ENCODE measurements at places on chromosomes 3 and 15. TPM values are rescaled to one million over a fixed set of nuclear protein-coding genes. Genes with fewer than 3 reads are reported as not detected.

ADAMTS7 gene
- 9.1 TPM for total RNA-seq

SLC2A2 gene
- not detected for total RNA-seq

GRCh38 chr3:10008588-10009344, 17.5 kb upstream of the FANCD2 start:
- peak; percentile 94 for DNase-seq
- no peaks in the 10 kb centered on the region for H3K36me3 ChIP-seq
- H3K27me3 ChIP-seq, result no peaks in the 10 kb centered on the region

DNA sequence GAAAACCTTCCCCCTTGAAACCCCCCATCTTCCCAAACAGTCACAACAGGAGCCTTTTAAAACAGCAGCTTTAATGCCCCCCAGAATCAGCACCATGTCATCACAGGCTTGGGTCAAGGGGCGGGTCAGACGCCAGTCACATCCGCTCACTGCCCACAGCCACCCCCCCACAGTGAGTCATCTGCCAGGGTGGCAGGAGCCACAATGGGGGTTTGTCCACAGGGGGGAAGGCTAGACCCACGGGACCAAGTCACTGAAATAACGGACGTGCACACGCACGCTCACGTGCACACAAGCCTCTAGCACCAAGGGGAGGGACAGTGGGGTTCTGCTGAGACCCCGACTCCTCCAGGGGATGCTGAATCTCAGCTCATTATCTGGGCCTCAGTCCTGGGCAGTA, 441 bp upstream of the UCN2 start:
- no peaks in the 10 kb centered on the region for H3K27me3 ChIP-seq
- no peak overlapping the region for H3K27ac ChIP-seq
- no peak overlapping the region for H3K4me3 ChIP-seq
- peaks cover 15% of the 10 kb centered on the region for H3K4me1 ChIP-seq

IL12A gene
- 0.96 TPM for total RNA-seq

FAM107A gene
- total RNA-seq, result 91.5 TPM

DNA sequence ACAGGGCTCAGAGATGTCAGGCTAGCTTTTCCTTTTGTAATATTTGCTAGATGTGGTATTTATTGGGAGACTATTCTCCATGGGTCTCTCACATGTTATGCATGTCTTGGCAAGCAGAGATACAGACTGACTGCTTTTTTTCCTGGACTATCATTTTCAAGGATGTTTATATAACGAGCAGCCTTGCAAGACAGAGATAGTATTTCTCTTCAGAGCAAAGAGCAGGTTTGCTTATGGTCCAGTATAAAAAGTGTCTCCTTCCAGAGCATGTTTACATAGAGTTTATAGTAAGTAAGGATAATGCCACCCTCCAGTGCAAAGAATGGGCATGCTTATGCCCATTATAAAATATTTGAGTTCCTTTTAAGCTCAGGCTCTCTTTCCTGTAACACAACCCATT, 24.6 kb downstream of the GTF2E1 start:
- no peaks in the 10 kb centered on the region for H3K27me3 ChIP-seq
- H3K27ac ChIP-seq, result no peak overlapping the region
- no peaks in the 10 kb centered on the region for H3K36me3 ChIP-seq
- DNase-seq, result no peak
- H3K4me3 ChIP-seq, result no peak overlapping the region

DNA sequence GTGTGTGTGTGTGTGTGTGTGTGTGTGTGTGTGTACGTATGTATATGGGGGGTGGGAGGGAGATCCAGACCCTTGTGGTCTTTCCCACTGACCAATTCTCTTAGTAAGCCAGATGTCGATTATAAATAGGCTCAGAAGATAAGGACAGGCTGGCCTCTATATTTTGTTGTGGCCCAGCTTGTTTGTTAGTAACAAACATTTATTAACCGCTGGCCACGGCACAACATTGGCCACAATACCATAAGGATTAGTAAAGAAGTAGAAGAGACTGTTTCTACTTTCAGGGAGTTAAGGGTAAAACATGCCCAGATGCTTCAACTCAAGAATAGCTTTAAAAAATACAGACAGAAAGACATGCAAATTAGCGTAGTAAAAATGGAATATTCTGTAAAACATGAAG, 58.1 kb downstream of the ABHD2 start:
- H3K27me3 ChIP-seq, result no peaks in the 10 kb centered on the region
- no peak overlapping the region for H3K27ac ChIP-seq
- peaks cover 35% of the 10 kb centered on the region for H3K4me1 ChIP-seq
- no peak for DNase-seq

LAMB2 gene
- 489 TPM for total RNA-seq

MYH15 gene
- 0.90 TPM for total RNA-seq

GRCh38 chr3:181839039-181839915, 127.6 kb downstream of the SOX2 start:
- H3K27me3 ChIP-seq, result peaks cover 5% of the 10 kb centered on the region
- peak overlapping the region; percentile 28 for H3K4me3 ChIP-seq
- H3K36me3 ChIP-seq, result no peaks in the 10 kb centered on the region
- H3K27ac ChIP-seq, result no peak overlapping the region

DNA sequence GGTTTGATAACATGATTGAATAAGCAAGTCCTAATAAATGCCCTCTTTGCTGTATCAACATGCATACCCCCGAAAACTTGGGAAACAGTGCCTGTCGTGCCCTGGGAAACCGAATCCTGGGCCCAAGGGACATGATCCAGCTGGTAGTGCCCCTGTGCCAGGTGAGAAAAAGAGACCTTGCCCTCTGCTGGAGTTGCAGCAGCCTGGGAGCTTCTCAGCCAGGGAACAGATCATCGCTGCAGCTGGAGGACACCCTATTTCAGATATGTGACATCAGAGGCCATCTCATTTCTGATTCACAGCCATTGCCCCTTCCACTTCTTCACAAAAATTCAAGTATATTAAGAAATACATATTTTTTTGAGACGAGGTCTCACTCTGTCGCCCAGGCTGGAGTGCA, 32.3 kb downstream of the STOML1 start:
- no peaks in the 10 kb centered on the region for H3K27me3 ChIP-seq
- no peak overlapping the region for H3K27ac ChIP-seq
- no peak overlapping the region for H3K4me3 ChIP-seq
- DNase-seq, result peak; percentile 6
- peaks cover 18% of the 10 kb centered on the region for H3K4me1 ChIP-seq

GRCh38 chr3:188664795-188665194, 507.0 kb upstream of the TPRG1 start:
- no peaks in the 10 kb centered on the region for H3K27me3 ChIP-seq
- no peak overlapping the region for H3K4me3 ChIP-seq
- H3K36me3 ChIP-seq, result no peaks in the 10 kb centered on the region
- H3K4me1 ChIP-seq, result no peaks in the 10 kb centered on the region
- DNase-seq, result no peak
- no peak overlapping the region for H3K27ac ChIP-seq

Measured in upper lobe of right lung (tissue), 1 donor.